OCI-M1 (cell line): ENCODE measurements at places on chromosomes 12 and 14.

DNA sequence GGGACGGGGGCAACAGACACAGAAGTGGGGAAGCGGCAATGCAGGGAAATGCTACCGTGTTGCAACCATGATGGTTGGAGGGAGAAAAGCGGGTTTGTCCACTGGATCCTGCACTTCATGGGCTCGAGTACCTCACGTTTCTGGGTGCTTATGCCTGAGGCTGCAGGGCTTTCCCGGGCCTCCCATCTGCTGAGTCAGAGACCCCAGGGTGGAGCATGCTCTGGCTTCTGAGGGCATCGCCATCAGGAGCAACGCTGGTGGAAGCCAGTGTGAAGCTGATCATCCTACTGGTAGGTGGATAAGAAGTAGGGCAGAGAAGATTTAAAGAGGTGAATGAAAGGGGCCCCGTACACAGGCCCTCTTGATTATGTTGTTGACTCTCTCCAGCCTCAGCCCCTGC lies 5.0 kb upstream of the ADGRD1 start:
- no peak for DNase-seq

GRCh38 chr14:97517566-97518234 lies 720.5 kb downstream of the VRK1 start:
- DNase-seq, result no peak

DNA sequence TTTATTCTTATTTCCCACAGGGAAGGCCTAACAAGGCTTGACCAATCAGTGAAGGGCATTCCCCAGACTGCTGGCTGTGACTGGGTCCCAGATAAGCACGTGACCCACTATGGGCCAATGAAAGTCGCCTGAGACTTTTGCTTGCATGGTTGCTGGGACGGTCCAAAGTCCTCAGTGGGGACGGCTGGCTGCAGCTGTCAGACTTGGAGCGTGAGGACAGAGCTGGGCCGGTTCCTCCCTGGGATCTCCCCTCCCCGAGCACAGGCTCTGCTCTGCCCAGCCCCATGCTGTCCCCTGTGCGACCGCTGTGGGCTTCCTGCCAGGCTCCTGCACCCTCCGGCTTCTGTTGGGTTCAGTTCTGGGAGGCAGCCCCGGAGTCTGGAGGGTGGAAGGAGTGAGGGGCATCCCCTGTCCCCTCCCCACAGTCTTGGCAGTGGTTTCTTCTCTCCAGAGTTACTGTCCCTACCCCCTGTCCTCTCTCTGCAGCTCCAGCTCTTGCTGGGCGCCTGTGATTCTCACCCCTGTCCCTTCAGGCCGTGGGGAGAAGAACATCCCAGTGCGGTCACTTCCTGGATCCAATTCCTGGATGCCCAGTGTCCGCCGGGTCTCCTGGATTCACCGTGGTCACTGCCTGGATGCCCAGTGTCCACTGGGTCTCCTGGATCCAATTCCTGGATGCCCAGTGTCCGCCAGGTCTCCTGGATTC lies 50.1 kb downstream of the GALNT9 start:
- DNase-seq, result no peak

- peak; percentile 18 for DNase-seq
These were observed 130.8 kb downstream of the CAPZA3 start for GRCh38 chr12:18868717-18869116.

DNA sequence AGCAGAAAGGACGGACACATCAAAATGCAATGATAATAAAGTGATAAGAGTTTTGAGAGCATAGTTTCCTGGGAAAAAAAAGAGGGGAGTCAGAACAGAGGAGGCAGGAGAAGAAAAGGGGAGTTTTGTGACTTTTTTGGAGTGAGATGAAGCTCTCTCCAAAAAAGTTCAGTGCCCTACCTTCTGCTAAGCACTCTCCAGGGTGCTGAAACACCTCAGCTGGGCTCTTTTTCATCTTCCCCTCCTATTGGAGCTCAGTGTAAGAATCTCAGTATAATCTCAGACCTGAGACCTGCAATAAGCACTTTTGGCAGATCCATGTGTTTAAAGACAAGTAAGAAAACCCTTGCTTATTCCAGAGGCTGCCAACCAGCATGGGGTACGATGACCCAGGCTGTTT lies 58.9 kb upstream of the SRRM4 start:
- peak; percentile 3 for DNase-seq

DNA sequence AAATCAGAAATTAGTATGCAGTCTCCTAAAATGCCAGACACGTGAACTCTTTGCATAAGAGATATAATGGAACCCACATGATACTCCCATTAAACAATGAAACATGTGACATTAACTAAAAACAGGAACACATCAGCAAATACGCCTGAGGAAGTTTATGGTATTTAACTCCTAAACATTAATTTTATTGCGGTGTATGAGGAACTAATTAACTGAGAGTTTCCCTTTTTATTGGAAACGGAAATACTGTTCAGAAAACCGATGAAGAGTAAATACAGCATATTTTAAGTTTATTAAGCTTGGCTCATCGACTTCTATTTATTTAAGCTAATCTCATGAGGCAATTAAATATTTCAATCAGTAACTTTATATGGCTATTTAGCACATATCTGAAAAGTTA lies 290.3 kb downstream of the SOX5 start:
- DNase-seq, result no peak

- DNase-seq, result no peak
These were observed 390.0 kb upstream of the NOVA1 start for GRCh38 chr14:26987744-26988363.

- DNase-seq, result no peak
These were observed 4.5 kb downstream of the MYBPC1 start for GRCh38 chr12:101599311-101599710.

- DNase-seq, result no peak
These were observed 37.4 kb downstream of the PHLDA1 start for GRCh38 chr12:75994069-75994740.

DNA sequence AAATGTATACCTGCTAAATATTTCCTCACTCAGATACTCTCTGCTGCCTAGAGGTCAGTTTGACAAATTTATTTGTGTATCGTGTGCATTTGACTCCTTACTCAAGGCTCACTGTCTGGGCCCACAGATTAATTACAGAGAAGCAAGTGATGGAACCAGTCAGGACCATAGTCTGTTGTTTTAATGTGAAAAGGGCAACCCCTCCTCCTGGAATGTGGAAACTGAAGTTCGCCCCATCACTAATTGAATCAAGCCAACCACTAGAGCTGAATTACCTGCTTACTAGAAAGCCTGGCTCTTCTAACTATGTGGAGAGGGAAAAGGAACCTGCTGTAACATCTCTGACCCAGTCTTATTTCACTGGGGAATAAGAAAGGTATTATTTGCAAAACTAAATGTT lies 199.9 kb upstream of the KRR1 start:
- no peak for DNase-seq

DNA sequence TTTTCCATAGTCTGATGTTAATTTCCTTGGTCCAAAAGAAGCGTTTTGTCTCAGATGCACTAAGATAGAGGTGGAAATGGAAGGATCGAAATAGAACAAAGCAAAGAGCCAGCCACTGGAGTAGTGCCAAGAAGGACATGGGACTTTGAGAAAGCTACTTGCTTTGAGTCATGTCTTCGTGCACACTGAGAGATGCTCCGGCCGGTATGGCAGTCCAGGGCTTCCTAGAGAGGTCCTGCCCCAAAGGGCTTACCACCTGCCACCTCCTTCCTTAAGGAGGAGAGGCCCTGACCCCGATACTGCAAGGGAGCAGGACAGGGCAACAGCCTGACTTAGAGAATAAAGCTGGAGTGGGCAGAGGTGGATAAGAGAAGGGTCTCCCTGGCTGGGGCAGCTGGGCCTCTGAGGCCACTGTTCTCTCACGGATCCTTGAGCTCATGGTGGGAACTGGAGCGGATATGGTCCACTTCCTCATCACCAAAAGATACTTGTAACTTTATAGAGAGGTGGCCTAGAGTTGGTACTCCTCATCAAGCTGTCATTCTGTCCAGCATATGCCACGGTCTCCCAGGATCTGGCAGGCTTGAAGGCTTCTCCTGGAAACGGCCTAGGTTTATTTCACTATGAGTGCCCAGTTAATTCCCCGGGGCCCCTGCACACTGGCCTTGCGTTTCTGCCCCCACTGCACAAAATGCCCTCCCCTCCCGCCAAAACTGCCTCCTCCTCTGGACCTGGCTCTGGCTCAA lies 57.4 kb downstream of the FOXN3 start:
- no peak for DNase-seq

- no peak for DNase-seq
These were observed 18.0 kb downstream of the OR10P1 start for GRCh38 chr12:55654511-55655214.

- peak; percentile 88 for DNase-seq
These were observed 225.8 kb upstream of the PLXNC1 start for GRCh38 chr12:93922583-93923006.

DNA sequence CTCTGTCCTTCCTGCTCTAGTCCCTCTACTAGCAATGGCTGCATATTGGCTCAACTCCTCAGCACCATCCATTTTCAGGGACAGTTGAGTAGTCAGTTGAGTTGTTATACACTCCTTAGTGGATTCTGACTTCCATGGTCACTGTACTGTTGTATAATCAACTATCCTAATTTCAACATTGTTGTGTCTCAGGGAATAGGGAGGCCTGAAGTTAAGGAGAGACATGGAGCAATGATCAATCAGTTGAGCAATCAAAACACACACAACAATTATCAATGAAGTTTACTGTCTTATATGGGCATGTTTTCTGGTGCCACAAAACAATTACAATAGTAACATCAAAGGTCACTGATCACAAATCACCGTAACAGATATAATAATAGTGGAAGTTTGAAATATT lies 255.9 kb downstream of the KCNC2 start:
- no peak for DNase-seq

GRCh38 chr12:12533238-12533829 lies 29.3 kb downstream of the DUSP16 start:
- DNase-seq, result no peak

- no peak for DNase-seq
These were observed 7.8 kb upstream of the ITGB7 start for GRCh38 chr12:53214687-53215455.

GRCh38 chr14:35406506-35407305 lies 2.2 kb upstream of the NFKBIA start:
- peak; percentile 78 for DNase-seq

GRCh38 chr12:25056486-25057130 lies 107.7 kb upstream of the BCAT1 start:
- DNase-seq, result no peak

DNA sequence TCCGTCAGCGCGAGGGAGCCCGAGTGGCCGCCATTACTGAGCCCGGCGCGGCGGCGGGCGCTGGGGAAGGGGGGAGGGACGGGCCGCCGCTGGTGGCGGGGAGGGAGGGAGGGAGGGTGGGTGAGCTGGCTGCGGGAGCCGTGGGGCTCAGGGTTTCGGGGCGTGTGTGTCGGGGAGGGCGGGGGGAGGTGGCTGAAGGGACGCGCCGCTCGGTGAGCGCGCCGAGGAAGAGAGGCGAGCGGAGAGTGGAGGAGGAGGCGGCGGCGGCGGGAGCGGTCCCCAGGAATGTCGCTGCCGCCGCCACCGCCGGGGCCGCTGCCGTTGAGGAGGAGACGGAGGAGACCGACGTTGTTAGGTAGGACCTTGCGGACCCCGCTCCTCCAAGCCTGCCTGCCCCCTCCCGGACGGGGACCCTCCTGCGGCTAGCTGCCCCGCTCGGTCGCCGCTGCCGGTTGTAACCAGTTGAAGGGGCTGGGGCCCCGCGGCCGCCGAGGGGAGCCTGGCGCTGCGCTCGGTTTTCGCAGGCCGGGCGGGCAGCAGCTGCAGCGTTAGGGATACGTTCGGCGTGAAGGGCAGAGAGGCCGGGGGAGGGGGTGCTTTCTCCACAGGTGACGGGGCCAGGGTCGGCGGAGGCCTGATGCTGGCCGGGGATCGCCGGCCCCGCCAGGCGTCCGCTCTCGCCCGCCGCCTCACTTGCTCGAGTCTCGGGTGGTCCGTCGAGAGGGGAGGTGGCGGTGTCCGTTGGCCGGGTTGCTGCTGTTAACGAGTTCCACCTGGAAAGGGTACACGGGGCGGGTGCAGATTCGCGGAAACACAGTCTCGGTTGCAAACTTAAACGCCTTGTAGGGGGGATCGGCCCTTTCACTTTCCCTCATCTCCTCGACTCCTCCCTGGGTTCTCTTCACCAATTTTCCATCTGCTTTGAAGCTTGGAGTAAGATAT lies at the start of gene ARHGAP5:
Gene ARHGAP5 (plus strand): TSS at position 224 of the 942 bp plus-strand sequence. CDS start 13,366 bp downstream, outside the sequence.
- peak; percentile 73 for DNase-seq

DNA sequence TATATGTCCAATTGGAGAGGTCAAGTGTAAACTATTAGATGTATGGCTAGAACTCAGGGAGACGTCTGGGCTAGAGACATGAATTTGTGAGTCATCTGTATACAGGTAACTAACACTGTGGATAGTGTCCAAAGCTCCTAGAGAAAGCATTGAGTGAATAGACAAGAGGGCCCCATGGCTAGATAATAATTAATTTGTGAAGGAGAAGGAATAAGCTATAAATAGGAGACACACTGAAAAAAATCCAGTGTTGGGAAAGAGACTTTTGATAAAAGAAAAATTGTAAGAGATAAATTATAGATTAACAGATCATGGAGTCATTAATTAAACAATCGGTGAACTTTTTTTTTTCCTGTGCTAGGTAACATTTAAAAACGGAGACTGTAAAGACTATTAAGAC lies 326.6 kb upstream of the PRICKLE1 start:
- DNase-seq, result no peak

DNA sequence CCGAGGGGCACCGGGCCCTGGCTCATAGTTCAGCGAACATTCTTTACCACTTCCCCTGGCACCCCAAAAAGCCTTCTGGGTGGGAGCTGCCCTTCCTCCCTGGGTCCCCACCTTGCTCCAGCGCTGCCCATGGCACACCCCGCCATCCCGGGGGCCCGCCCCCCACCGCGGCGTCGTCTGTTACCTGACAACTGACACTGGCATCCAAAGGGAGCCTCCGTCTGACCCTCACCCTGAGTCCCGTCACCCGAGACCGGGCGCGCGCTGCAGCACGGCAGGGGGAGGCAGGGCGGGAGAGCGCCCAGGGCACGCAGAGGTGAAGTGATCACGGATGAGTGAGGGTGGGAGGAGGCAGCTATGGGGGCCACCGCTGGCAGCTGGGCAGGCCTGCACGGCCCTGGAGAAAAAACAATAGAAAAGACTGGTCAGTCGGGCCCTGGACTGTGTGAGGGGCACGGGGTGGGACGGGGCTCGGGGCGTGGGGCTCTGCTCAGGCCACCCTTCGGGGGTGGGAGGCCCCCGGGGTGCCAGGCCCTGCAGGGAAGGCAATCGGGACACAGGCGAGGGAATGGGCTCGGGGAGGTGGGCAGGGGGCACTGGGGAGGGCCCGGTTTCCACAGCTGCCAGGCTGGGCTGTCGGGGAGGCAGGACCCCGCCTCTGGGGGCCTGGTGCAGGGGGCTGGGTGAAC lies 40.7 kb downstream of the BCL11B start:
- DNase-seq, result no peak

DNA sequence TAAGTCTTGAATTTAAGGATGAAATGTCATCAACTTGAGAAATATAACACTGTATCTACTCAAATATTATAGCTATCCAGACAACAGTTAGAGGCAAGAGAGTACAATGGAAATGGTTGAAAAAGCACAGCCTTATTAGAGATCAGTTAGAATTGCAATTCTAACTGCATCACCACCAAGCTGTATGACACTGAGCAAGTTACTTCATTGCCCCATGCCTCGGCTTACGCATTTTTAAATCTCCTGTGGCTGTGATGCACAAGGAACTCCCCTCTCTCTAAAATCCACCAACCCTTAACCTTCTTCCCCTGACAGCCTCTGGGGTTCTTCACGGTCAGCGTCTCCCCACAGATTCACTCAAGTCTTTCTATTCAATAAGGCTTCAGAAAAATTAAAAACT lies 75.1 kb downstream of the MED13L start:
- DNase-seq, result no peak
